ENCODE measurements at places on chromosomes 7 and 10.

GRCh38 chr10:51257511-51258248, 183.4 kb downstream of the PRKG1 start:
- no peak for DNase-seq

DNA sequence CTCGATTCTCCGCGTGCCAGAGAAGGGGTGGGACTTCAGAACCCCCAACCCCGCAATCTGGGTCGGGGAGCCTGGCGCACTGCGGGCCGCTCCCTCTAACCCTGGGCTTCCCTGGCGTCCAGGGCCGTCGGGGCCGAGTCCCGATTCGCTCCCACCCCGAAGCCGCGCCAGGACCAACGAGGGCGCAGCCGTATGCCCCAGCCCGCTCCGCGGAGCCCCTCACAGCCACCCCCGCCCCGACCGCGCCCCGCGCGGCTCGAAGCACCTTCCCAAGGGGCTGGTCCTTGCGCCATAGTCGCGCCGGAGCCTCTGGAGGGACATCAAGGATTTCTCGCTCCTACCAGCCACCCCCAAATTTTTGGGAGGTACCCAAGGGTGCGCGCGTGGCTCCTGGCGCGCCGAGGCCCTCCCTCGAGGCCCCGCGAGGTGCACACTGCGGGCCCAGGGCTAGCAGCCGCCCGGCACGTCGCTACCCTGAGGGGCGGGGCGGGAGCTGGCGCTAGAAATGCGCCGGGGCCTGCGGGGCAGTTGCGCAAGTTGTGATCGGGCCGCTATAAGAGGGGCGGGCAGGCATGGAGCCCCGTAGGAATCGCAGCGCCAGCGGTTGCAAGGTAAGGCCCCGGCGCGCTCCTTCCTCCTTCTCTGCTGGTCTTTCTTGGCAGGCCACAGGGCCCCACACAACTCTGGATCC, at the start of gene LEP:
LEP (plus strand) TSS at position 583 of the 691 bp plus-strand sequence. CDS start 10,741 bp downstream, outside the sequence.
- no peak for DNase-seq

DNA sequence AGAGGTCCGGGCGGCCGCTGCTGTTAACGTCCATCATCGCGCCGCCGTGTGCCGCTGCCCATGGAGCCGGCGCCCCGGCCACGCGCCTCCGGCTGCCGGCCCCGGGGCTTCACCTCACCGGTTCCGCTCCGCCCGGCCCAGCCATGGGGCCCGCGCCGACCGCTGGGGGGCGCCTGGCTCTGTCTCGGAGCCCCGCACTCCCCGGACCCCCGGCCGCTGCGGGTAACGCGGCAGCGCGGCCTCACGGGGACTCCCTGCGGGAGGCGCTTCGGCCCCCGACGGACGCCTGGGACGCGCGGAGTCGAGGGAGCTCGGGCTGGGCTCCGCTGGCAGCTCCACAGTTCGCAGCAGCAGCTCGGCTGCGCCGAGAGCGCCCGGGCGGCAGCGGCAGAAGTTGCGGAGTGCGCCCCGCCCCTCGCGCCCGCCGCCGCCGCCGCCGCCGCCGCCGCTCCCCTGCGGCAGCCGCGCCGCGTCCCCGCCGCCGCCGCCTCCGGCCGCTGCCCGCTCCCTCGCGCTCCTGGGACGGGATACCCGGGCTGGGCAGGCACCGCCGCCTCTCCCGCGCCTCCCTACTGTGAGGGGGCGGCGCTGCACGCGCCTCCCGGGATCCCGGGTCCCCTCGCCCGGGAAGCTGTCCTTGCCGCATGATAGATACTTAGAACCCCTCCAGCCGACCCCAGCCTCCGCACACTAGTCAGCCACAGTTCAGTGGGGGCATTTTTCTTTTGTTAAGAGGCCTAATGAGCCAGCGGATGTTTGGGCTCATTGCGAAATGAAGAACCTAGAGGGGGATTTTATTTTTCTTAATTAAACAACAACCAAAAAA, at the start of gene HTR7:
HTR7 (minus strand) TSS at position 405 of the 826 bp plus-strand sequence; CDS start at position 37, 368 bp downstream.
- DNase-seq, result no peak

DNA sequence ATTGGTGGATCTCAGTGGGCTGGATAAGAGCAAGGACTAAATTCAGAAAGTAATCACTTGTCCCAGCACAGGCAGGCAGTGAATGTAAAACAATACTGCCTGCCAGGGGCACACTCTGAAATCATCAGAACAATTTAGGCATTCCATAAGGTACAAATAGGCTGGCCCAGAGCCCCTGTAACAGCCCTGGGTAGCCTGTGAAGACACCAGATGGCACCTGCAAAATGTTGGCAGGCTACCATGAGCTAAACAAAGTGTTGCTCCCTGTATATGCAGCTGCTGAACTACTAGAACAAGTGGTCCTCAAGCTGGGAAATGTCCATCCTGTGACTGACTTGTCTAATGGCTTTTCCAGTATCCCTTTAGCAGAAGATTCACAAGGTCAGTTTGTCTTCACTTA, 3.0 kb upstream of the PRSS37 start:
- DNase-seq, result no peak

GRCh38 chr7:47420122-47420780, 161.7 kb downstream of the TNS3 start:
- no peak for DNase-seq

GRCh38 chr10:116688241-116688711, 54.1 kb downstream of the HSPA12A start:
- no peak for DNase-seq

GRCh38 chr10:90865401-90865800, 6.4 kb upstream of the RPP30 start:
- no peak for DNase-seq

DNA sequence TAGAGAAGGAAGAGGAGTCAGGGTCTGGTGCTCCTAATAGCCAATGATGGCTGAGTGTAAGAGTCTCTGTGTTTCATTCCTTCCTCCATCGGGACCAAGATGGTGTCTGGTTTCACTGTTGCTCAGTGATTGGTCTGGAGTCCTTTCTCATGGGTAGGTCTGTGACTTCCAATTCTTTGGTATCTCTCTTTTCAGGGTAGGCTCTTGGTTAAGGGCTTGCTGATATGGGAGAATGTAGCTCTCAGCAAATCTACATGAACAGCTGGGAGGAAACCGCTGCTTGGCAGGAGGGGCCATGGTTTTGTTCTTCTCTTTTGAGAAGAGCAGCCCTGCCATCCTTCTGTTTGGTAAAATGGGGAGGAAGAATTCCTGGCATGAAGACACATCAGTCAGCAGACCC, 209.1 kb upstream of the PODXL start:
- DNase-seq, result no peak

GRCh38 chr7:35035511-35035961, 1.7 kb downstream of the DPY19L1 start:
- DNase-seq, result no peak
